Fibroblast of mammary gland (primary cell): ENCODE measurements at places on chromosomes 2 and 18.

DNA sequence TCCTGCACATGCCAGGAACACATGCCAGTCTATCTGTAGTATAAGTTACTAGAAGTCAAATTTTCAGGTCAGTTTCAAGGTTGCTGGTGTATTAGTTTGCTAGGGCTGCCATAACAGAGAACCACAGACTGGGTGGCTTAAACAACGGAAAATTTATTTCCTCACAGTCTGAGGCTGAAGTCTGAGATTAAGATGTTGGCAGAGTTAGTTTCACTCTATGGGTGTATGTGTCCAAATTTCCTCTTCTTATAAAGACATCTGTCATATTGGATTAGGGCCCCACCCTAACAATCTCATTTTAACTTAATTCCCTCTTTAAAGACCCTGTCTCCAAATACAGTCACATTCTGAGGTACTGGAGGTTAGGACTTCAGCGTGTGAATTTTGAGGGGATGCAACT lies 26.5 kb downstream of the B3GNT7 start:
- no peak for DNase-seq

- no peak for DNase-seq
These were observed 44.8 kb downstream of the ZNF532 start for GRCh38 chr18:58909521-58909920.

DNA sequence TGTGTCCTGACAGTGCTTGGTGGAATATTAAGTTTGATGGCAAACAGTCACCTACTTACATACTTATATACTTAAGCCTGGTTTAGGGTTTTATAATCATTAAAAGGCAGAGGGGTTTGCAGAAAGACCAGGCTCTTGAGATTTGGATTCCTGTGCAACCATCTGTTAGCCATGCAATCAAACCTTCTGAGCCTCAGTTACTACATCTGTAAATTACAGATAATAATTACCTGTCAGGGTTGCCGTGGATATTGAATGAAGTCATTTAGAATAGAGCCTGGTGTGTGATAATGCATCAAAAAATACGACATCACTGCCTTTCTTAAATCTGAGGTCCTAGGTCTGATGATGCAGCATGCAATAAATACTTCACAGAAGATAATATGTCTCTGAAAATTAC lies 152.9 kb downstream of the ARHGAP28 start:
- DNase-seq = no peak

DNA sequence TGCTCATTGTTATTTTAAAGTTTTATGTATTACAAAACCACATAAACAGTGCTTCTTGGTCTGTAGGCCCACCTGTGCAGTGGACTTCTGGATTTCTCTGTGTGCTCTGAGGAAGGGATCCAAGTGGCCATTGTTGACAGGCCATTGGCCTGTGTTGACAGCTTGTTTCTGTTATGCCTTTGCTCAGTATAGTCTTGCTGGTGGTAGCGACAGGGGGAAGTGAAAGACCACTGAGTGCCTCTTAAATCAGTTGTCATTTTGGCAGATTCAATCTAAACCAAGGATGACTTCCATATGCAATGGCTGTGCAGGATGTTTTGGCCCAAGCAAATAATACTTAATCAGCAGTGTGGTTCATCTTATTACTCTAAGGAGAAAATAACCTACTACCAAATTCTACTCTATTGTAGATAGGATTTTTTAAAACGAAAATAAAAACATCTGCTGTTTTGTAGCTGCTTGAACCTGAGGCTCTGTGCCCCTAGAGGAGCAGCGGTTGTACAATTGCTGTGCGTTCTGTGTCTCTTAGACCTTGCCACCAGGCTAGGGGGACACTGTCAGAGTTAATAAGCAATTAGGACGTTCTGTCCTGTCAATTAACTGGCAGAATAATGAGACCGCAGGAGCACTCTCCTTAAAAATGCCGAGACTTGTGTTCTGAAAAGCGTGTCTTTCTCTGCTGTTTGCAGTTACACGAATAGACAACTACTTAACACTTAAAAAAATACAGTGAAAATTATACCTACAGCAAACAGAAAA lies 108.2 kb downstream of the RHBDD1 start:
- no peak for DNase-seq

GRCh38 chr18:58761970-58762780 lies 90.9 kb downstream of the MALT1 start:
- DNase-seq = no peak

DNA sequence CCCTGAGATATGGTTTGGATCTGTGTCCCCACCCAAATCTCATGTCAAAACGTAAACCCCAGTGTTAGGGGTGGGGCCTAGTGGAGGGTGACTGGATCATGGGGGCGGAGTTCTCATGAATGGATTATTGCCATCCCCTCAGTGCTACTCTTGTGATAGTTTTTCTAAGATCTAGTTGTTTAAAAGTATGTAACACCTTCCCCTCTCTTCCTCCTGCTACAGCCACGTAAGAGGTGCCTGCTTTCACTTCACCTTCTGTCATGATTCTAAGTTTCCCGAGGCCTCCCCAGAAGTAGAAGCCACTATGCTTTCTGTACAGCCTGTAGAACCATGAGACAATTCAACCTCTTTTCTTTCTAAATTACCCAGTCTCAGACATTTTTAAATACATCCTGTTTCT lies 16.9 kb downstream of the PUM2 start:
- no peak for DNase-seq

DNA sequence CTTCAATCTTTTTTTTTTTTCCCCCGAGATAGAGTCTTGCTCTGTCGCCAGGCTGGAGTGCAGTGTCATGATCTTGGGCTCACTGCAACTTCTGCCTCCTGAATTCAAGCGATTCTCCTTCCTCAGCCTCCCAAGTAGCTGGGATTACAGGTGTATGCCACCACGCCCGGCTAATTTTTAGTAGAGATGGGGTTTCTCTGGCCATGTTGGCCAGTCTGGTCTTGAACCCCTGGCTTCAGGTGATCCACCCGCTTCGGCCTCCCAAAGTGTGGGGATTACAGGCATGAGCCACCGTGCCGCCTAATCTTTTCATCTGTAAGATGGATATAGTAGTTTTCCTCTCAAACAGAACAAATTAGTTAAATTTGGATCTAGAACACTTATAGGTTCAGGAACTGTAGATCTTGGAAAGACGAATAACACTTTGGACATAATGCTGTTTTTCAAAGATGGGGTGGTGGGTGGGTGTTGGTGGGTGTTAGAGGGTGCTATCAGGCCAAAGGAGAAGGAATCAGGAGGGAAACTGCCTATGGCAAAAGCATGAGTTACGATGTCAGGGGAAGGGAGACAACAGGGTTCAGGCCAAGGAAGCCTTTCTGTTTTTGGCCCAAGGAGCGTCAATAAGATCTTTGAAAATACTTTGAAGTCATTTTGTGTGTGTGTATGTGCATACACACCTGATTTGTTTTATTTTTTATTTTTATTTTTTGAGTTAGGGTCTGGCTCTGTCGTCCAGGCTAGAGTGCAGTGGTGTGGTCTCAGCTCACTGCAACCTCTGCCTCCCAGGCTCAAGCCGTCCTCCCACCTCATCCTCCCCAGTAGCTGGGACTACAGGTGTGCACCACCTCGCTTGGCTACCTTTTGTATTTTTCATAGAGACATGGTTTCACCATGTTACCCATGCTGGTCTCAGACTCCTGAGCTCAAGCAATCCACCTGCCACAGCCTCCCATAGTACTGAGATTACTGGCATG lies 6.8 kb downstream of the RPL37A start:
- DNase-seq = no peak

- DNase-seq = no peak
These were observed 30.1 kb downstream of the MOCOS start for GRCh38 chr18:36217348-36217747.

GRCh38 chr18:80086281-80086680 lies 22.8 kb upstream of the ADNP2 start:
- DNase-seq = no peak

DNA sequence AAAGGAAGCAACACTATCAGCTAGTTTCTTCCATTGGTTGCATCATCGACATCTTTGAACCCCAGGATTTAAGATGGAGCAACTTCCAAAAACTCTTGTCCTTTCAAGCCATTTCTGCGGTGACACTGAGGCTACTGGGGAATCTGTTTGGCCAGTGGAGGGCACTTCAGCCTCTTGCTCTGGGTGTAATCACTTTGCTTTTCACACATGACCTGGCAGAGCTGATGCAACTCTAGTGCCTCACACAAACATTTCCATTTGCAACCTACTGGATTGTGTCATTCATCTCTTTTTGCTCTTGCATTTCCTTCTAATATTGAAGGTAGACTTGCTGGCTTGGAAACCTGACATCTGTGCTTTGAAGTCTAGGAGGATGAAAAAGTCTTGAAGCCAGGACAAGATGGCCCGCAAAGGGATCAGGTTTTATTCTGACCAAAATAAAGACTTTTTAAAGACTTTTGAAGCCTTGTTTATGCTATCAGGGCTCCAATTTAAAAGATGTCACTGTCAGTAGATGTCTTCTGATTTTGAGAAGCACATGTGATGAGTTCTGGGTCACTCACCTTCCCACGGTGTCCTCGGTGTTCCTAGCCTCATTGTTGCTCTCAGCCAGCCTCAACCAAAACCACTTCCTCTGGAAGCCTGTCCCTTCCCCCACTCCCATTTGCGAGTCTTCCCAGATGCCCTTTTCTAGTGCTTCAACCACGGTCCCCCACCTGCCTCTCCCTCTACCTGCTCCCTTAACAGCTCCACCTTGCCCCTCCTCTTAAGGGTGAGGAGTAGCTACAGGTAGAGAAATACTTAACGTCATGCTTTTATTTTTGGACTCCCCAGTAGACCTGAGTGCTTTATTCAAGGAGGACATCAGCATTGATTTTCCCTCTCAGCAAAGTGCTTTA lies 69.7 kb upstream of the KCNE4 start:
- DNase-seq = peak; percentile 88
